ENCODE measurements at places on chromosomes 16 and 17.
A peak's percentile ranks its signal among the peaks of the same experiment; 100 is the strongest.

DNA sequence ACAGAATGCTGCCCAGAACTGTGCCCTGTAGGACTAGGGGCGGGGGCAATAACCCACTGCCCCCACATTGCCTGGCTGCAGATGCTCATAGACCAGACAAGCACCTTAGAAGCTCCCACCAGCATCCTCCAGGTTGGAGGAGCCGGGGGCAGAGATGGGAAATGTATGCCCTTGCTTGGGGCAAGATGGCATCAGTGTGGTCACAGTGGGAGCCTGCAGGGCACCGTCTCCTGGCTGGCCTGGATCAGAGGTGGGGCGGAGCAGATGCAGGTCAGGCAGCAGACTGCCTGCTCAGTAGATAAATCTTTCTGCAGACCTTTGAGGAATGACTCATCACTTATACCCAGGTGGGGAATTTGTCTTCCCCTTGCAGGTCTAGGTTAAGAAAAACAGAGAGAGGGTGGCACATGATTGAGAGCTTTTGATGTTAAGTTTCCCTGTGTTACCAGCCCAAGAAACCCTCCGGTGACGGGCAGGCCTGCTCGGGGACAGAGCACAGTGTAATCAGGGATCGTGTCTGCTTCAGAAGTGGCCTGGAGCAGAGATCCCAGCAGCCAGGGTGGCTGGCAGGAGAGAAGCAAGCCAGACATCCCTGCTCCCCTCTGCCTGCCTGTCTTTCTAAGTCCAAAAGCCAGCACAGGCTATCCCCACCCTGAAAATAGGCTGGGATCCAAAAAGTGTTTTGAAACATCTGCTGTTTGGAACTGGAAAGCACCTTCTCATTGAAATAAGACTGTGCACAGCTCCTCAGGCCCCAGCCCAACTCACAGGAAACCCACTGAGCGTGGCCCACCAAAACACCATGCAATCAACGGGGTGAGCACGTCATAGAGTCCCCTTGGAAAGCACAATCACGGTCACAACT is 50.7 kb upstream of the RPL38 start:
- DNase-seq, result peak; percentile 22

DNA sequence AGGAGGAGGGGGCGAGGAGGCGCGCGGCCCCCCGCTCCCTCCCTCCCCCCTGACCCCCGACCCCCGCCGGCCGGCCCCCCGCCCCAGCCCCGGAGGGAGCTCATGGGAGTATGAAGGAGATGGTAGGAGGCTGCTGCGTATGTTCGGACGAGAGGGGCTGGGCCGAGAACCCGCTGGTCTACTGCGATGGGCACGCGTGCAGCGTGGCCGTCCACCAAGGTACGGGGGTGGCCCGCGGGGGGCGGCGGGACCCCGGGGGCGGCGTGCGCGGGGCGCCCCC is 390 bp downstream of the MLLT6 start:
- DNase-seq, result no peak

GRCh38 chr16:1330260-1330914 is 3.1 kb upstream of the BAIAP3 start:
- no peak for DNase-seq

DNA sequence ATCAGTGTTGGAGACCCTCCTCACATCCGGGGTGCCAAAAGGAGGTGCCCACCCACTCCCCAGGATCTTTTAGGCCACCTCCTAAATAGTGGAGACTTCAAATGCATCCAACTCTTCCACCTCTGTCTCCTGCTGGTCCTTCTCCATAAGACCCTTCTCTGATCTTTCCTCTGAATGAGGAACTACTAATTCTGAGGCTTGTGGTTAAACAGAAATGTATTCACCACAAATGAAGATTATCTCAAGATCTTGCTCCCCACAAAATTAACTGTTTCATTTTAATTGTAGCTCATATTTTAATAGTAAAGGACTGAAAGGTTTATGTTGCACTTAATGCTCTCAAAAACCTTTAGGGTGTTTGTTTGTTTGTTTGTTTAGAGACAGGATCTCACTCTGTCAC is 34.1 kb downstream of the TLE7 start:
- no peak for DNase-seq

DNA sequence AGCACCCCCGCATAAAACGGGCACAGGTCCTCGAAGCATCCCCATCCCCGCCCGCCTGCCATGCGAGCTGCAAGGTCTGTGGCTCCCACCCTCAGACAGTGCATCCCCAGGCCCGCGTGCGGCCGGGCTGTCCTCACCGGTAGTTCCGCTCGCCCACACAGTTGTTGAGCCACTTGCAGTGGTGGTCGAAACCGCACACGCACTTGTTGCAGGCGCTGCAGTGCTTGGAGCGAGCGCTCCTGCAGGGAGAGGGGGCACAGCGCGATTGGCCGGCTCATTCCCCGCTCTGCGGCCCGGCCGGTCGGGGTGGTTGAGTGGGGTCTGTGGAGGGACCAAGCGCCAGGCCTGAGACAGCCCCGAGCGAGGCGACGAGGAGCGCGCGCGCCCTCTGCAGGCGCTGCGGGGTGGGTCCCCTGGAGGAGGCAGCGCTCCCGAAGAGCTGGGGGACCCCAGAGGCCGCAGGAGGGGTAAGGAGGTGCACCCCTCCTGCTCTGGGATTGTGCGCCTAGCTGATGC is 6.0 kb upstream of the TPPP3 start:
- DNase-seq, result peak; percentile 39

DNA sequence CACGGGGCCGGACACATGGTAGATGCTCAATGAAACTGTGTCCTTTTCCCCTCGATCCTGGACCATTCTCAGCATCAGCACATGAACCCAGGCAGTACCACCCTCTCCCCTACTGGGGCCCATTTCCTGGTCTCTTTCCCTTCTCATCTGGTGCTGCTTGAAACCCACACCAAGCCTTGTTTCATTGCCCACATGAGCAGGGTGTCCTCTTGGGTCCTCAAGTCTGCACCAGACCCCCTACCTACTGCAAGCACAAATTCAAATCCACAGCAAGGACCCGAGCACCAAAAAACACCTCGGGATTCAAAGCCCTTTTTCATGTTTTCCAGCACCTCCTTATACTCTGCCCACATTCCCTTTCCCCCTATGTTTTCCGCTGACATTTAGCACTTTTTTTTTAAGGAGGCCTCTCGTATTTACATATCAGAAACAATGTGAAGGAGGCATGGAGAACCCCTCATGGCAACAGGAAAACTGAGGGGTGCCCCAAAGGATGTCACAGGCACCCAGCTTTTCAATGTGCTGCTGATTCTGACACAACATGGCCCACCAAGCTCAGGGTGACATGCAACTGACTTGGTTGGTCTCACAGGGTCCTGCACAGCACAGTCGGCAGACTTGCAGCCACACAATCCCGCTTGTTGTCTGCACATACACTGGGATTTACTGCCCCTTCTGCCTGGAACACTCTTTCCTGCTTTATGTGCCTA is 4.6 kb upstream of the CCL1 start:
- DNase-seq, result no peak

GRCh38 chr17:76248013-76248782 is 7.9 kb upstream of the RNF157 start:
- DNase-seq, result no peak

DNA sequence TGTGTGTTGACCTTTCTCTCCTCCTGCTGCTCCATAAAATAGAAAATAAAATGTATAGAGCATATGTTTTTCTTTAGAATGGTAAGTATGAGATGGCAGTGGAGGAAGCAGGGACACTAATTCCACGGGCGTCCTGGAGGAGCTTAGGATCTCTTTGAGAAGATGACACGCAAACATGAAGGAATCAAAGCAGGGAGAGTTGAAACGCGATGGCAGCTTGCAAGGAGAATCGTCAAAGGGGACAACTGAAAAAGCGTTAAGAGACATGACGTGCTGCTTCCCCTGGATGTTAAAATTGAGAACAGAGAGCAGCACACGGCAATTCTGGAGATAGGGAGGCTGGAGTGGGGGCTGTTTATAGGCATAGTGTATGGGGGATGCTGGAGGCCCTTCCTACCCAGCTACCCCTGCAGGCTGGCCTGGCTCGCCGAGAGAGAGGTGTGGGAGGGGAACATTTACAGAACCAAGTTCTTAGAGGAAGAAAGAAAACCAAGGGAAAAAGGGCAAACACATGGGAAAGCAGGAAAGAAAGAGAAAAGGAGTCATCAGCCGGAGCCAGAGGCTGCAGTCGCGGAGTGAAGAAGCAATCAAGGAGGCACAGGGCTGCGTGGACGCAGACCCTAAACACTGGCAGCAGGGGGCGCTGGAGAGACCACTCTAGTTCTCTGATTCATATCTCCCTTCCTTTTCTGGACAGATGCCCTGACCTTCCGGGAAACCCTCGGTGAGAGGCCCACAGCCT is 55.8 kb downstream of the MYH13 start:
- no peak for DNase-seq

DNA sequence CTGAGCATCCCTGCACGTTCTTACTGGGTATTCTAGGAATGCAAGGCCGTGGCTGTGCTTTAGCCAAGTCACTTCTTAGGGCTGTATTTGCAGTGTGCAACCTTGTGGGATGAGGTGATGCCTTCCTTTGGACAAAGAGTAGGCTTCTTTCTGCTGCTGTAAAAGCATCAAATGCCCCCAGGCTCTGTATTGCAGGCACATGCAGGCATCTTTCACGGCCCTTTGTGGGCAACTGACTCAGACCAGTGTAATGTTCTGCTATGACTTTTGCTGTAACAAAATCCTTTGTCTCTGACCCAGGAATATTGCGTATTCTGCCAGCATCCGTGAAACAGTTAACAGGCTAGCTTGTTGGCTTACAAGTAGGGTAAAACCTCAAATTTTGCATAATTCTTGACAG is 30.9 kb upstream of the GCSH start:
- DNase-seq, result no peak
